ENCODE measurements at places on chromosomes 7 and 10.

- DNase-seq, result no peak
Measured at GRCh38 chr7:20777377-20778062, 9.2 kb downstream of the SP8 start.

DNA sequence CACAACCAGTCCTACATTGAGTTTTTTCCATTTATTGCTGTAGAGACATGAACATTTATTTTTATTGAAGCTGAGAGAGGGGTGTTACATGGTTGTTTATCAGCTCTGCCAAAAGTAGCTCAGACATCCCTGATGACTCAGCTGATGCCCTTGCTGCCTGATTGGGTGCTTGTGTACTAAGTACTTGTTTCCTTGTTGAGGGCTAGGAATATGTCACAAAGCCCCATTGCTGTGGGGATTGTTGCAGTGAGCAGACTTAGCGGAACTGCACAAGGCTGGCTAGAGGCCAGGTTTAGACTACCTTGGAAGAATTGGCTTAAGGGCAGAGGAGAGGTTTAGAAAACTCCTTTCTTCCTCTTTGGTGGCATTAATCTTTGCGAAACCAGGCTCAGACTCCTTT lies 110.6 kb downstream of the AUTS2 start:
- DNase-seq, result no peak

DNA sequence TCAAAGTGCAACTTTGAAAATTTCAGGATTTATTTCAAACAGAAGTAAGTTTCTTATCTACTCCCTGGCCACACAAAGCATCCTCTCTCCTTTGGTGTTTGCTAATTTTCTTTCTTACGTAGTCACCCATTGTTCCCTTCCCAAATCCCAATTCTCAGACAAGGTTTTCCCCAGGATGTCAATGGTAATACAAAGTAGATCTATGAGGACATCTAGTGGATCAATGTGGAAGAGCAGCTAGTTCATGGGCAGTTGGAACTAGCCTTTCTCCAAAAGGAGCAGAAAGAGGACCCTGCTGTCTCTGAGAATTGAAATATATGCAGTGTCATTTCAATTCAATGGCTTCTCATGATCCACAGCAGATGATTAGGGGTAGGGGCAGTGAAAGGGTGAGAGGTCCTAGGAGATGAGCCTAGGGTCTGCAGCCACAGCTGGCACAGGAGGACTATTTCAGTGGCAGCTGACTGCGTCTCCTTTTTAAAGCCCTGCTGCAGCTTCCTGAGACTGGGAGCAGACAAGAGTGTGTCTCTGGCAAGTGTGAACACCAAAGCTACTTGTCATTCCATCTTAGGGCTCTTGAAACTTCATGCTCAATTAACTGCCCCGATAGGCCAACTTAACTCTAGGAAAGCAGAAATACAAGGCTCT lies 632.6 kb downstream of the KCNMA1 start:
- no peak for DNase-seq

- no peak for DNase-seq
Measured at GRCh38 chr7:31044529-31044928, 7.6 kb upstream of the ADCYAP1R1 start.

GRCh38 chr7:85748861-85749260 lies 562.0 kb upstream of the SEMA3D start:
- no peak for DNase-seq

DNA sequence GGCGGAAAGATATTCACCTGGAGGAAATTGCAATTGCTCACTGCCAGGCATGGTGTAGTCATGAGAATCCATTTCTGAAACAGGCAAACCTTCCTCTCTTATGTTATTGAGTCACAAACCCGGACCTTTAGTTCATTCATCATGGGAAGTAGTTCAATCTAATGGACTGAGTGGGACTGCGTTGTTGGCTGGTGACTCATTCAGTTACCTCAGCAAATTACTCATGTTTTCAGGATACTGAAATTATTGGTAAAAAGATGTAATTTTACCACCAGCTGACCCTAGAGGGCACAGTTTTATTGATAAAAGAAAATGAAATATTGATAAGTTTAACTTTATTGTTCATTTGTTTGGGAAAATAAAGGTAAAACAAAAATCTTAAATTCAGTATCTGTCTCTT lies 1194.4 kb upstream of the SORCS1 start:
- DNase-seq, result no peak

DNA sequence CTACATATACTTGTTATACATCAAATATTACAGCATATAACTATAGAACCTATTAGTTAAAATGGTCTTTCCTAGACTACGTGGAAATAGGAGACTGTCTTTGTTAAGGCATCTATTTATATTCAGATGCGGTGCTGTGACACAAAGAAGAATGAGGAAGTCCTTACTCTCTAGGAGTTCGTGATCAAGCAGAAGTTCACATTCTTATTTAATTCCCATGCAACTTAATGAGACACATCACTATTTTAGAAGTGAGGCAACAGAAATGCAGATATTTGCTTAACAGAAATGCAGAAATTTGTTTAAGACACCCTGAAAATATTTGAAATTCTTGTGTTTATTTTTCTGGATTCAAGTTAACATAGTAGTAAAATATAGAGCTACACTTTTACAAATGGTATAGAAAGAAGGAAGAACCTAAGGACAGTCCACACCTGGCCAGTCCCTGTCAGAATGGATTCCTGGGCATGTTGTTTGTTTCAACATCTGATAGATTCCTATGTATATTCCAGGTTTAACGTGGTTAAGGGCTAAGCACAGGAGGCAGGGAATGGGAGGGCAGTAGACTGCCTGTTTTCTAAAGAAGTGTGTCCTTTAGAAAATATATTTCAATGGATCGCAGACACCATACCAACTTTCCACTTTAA lies 70.6 kb upstream of the NXPH1 start:
- DNase-seq, result no peak

DNA sequence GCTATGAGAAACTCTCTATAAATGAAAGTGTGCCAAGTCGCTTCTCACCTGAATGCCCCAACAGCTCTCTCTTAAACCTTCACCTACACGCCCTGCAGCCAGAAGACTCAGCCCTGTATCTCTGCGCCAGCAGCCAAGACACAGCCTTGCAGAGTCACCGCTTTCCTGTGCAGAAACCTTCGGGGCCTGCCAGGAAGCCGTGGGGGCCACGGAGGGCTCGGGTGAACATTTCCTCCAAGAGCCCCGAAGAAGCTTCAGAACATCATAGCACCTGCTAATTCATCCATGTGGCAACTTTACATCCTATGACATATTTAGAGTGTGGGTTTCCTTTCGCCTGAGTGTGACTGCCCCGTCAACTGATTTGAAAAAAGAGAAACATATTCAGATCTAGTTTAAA lies 55.7 kb upstream of the PRSS58 start:
- no peak for DNase-seq

- no peak for DNase-seq
Measured at GRCh38 chr7:44471850-44472249, 18.6 kb downstream of the NUDCD3 start.

DNA sequence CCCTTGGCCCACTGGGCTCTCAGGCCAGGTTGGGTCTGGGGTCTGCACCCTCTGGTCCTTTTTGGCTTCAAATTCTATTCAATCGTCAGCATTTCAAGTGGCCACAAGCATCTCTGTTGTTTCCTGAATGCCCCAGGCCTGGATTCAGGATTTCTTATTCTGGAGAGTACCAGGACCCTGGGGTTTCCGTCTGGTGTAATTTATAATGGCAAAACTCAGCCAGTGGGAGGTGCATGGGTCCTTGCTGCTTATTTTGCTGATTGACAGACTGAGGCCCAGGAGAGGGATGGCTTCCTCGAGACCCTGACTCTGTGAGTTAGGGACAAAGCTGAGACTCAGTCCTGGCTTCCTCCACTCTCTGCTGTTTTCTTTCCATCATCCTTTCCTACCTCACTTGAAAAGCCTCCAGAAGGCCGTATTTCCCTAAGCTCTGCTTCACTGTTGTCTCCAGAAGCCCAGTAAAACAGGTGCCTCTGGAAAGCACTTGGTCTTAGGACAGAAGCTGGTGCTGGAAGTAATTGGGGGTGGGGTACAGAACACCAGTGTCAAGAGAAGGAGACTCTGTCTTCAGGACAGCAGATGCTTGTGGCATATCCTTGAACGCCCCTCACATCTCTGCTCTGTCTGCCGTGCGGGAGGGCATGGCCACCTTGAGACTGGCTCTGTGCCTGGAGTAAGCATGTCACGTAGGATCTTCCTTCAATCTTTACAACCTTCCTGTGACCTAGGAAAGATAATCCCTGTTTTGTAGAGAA lies 39.4 kb upstream of the SH2D4B start:
- no peak for DNase-seq

GRCh38 chr7:133941496-133941895 lies 185.6 kb upstream of the LRGUK start:
- no peak for DNase-seq

GRCh38 chr7:68964060-68964459 lies 634.2 kb upstream of the AUTS2 start:
- DNase-seq, result no peak

- DNase-seq, result no peak
Measured at GRCh38 chr7:143172354-143172753, 10.9 kb upstream of the TAS2R39 start.

- no peak for DNase-seq
Measured at GRCh38 chr7:87816389-87816788, 59.8 kb downstream of the SLC25A40 start.

DNA sequence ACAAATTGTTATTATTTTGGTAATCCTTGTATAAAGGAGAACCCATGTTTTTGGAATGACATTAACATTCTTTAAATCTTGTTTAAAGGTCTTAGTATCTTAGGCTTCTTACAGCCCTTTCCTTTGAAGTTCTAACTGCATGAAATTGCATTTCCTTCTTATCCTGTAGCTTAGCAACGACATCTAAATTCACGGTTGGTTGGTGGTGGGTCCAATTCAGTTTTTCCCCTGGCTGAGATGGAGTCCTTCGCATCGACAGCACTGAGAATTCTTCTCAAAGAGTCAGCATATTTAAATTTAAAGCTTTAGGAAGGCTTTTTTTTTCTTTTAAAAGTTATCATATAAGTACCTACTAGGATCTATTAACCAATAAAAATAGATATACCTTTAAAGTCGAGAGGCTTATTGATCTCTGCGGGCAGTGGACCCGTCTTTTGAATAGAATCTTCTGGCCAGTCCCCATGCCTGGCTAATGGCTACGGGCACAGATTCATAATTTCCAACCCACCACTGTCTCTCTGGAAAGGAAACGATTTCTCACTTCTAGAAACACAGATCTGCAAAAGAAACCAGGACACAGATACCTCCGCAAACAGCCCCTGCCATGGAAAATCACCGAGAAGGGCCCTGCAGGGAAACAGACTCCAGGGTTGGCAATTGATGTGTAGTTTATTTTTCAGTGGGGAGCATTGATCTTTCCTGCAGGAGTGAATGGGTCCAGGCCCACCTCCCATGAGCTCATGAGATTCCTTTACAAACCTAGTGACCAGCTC lies 63.4 kb downstream of the RAMP3 start:
- no peak for DNase-seq

DNA sequence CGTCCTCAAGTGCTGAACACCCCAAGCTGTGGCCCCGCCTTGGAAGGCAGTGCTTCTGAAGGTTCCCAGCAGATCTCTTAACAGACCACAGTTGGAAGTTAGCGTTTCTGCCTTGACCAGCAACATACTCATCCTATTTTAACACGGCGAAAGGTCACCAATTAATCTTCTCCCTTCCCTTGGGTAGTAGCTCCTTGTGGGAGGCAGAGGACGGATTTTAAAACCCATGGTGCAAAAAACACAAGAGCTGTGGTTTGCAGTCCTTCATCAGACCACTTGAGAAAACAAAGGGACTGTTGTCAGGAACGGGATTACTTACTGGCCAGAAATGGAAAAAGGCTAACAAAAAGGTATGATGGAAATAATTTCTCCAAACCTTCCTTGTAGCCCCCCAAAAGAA lies 87.3 kb downstream of the BEND7 start:
- no peak for DNase-seq

- DNase-seq, result no peak
Measured at GRCh38 chr7:80678707-80679106, 40.3 kb downstream of the CD36 start.

All from keratinocyte (primary cell).